ENCODE measurements at places on chromosomes 7 and 10.

DNA sequence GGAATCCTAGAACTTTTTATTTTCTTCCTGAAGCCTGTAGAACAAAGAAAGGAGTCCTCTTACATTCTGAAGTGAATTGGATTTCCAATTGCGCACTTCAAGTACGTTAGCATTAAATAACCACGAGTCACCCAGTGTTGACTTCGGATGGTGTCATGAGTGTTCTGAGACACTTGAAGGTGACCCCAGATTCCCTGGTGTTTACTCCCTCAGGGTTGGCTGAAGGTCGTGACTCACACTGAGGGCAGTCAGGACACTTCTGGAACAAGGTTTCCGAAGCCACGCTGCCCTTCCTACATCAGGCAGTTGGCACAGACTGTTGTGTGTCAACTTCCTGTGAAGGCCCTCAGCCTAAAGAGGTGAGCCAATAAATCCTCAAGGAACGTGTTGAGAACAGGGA is 186.6 kb upstream of the CELF2 start:
- DNase-seq, result no peak

GRCh38 chr10:12333380-12334185 is 15.8 kb upstream of the CAMK1D start:
- peak; percentile 34 for DNase-seq

- DNase-seq, result no peak
These were observed 57.1 kb downstream of the ZNF467 start for GRCh38 chr7:149716007-149716931.

DNA sequence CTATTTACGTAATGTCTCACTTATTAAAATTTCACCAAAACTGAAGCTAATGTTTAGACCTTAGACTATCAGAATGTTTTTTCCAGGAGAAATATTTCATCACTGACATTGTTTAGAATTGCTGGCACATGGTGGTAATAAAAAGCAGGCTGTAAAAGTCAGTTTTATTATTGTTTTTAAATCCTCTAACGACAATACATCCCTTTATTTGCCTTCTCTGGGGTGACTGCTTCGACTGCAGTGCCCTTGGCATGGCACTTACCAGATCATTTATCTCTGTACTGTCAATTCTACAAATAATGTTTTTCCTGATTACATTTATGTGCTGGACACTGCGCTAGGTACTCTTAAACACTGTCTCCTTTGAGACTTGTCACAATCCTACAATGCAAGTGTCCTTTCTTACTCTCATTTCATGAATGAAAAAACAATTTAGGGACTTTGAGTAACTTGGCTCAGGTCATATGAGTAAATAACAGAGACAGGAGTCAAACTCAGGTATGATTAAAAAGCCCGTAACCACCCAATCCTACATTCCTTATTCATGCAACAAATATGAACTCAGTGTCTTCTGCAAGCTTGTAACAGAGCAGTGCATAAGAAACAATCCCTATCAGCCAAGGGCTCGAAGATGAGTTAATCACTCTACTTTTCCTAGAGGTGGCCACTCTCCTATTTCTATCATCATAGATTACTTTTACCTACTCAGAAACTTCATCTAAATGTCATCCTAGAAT is 5.6 kb upstream of the ING3 start:
- DNase-seq, result no peak

DNA sequence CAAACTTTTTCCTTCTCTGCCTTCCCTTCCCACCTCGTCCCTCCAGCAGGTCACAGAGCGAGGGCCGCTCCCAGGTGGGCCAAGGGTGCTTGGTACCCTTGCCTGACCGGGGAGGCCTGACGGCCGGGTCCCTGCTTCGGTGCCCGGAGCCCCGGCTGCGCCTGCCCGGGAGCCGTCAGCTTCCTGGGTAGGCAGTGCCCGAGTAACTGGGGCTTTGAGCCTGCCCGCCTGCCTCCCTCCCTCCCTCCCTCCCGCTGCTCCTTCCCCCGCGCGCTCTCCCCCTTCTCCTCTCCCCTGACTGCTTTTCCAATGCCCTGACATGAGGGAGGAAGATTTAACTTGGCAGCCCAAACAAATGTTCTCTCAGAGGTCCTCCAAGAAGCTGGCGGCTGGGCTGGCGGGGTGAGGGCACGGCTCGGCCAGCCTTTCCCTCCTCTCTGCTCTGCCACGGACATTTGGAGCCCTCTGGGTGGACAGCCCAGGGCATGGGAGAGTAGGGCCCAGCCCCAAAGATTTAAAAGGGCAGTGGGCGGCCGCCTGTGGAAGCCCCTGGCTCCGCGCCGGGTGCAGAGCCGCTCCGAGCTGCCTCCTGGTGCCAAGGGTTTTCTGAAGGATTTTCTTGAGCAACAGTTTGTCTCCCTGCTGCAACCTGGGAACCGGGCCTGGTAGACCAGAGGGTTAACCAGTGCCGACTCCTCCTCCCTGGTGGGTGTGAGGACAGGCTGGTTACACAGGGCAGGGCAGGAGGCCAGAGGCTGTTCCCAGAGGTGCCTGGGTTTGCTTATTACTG is 2.0 kb downstream of the ZMIZ1 start:
- DNase-seq, result no peak

GRCh38 chr7:23210506-23210905 is 28.7 kb downstream of the NUP42 start:
- no peak for DNase-seq

DNA sequence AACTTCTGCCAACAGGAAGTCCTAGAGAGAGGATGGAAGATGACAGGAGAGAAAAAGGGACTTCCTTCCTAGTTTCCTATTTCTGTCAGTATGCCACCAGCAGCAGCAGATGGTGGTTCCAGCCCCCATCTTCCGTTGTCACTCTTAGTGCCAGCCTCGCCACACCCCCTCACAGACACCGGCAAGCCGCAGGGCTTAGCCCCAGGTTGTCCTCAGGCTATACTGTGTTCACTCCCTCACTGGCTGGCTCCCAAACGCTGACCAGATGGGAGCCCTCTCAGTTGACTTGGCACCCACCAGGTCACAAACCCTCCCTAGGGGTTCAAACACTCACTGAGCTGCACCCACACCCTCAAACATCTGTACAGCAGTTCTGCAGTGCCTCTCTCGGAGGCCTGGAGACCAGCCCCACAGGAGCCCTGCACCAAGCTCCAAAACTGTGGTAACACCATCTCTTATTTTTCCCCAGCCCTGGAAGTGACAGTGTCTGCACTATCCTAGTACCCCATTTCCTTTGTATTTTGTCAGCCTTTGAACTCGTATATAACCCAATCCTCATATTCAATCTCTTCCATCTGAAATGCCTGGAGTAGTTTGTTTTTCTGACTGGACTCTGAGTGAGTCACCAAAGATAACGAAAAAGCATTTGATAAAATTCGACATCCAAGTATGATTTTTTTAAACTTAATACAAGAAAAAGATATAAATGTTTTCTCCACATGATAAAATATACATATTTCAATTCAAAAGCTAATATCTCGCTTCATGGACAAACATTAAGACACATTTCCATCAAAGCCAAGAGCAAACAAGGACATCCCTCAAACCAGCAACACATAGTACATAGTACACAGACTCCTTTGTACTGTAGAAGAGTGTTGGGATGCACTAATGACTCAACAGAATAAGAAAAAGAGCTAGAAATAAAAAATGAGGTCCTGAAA is 34.5 kb downstream of the SMURF1 start:
- no peak for DNase-seq

GRCh38 chr10:97514344-97514743 is 15.6 kb downstream of the UBTD1 start:
- DNase-seq, result no peak

DNA sequence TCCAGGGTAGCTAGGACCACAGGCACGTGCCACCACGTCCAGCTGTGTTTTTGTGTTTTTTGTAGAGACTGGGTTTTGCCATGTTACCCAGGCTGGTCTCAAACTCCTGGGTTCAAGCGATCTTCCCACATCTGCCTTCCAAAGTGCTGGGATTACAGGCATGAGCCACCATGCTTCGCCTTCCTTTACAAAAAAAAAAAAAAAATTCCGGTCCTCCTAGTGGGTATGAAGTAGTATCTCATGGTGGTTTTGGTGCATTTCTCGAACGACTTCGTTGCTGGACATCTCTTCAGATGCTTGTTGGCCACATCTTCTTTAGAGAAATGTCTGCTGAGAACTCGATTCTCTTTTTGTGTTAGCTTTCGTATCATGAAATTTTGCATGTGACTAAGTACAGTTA is 3.9 kb downstream of the PROSER2 start:
- no peak for DNase-seq

GRCh38 chr7:47648275-47648925 is 66.5 kb upstream of the TNS3 start:
- DNase-seq, result no peak

GRCh38 chr7:28176645-28177044 is 4.0 kb downstream of the JAZF1 start:
- no peak for DNase-seq

- peak; percentile 67 for DNase-seq
These were observed 15.6 kb upstream of the PPIF start for GRCh38 chr10:79331709-79332108.

DNA sequence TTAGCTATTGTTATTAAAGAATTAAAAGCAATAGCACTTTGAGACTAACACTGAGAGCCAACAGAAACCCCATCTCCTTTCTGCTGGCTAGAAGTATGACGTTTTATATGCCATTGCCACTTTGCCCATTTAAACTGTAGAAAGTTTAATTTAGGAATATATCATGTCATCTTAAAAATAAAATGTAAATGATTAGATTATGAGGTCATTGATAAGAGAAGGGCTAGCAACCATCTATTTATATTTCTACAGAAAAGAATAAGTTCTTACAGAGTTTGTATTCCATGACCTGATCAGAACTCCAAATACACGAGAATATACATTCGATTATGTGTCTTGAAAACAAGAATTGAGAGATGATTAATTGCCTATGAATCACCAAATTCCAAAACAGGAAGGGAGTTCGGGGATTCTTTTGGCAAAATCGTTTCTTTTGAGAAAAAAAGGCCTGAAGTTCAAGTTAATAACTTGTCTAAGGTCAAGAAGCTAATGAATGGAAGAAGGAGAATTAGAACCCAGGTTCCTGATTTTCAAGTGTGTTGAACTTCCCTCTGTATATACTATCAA is 227.0 kb downstream of the TRIL start:
- no peak for DNase-seq

DNA sequence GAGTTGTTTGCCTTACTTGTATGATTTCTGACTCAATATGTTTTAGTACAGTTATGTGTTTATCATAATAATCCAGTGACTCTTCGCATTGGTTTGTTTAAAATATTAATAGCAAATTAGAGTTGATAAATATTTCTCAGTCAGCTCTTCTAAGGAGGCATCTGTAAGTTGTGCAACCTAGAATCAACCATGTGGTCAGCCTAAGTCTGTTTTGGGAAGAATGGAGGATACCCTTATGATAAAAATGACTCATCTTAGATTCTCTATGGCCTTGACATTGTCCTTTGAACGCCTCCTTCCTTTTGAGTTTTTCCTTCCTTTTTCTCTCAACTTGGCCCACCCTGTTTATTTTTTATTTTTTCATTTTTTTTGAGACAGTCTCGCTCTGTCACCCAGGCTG is 18.8 kb downstream of the DNAJC9 start:
- no peak for DNase-seq

DNA sequence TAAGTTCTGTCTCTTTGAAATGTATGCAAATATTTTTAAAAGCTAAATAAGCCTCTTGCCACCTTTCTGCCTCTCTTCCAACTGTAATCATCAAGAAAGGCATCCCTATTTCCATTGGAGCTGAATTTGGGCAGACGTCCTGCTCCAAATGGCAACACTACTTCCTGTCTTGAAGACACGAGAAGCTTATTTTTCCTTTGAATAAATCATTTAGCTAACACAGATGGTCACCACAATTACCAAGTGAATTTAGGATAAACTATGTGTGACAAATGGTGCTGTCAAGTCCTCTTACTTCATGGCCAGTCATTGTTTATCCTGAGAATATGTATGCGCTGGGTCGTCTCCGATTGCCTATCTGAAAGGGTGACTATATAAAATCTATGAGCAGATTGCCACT is 268.0 kb downstream of the ANKRD7 start:
- DNase-seq, result no peak

- no peak for DNase-seq
These were observed 370.6 kb upstream of the IGFBP3 start for GRCh38 chr7:46291601-46292150.

GRCh38 chr10:52747694-52748093 is 24.9 kb downstream of the MBL2 start:
- no peak for DNase-seq

GRCh38 chr10:14548474-14548873 is 217.8 kb upstream of the FRMD4A start:
- DNase-seq, result no peak

GRCh38 chr10:43308986-43309385 is 42.1 kb upstream of the RASGEF1A start:
- no peak for DNase-seq

- no peak for DNase-seq
These were observed 3.5 kb downstream of the MYPN start for GRCh38 chr10:68112837-68113236.

GRCh38 chr7:94190599-94191061 is 186.5 kb upstream of the BET1 start:
- DNase-seq, result no peak

DNA sequence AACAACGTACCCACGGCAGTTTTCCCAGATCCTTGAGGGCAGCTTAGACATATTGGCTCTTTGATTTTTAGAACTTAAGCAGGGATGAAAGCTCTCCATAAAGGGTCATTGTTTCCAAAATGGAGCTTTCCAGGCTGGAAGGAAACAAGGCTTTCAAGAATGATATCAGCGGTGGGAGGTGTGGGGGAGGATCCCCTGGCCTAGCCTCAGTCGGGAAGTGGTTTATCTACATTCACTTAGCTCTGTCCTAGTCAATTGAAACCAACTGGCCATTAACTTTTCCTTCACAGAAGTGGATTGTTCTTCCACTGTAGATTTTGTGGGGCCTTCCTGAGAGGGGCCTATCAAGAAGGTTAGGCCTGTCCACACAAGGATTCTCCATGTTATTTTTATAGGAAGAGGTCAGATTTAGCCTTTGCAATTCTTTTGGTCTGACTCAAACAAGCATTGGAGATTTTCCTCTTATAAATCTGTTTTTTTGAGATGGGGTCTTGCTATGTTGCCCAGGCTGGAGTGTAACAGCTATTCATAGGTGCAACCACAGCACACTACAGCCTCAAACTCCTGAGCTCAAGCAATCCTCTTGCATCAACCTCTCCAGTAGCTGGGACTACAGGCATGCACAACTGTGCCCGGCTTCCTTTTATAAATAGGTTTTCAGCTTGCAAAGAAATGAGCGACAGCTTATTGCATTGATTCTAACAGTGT is 343.5 kb downstream of the LRMDA start:
- no peak for DNase-seq

GRCh38 chr10:84159076-84159685 is 14.4 kb upstream of the GPR15LG start:
- DNase-seq, result no peak
